ENCODE measurements at places on chromosomes 12 and 14. TPM values are rescaled to one million over a fixed set of nuclear protein-coding genes. Genes with fewer than 3 reads are reported as not detected.

LTB4R gene
- 8.6 TPM for total RNA-seq

SAMD15 gene
- 2.3 TPM for total RNA-seq

FGF23 gene
- not detected for total RNA-seq

SLC5A8 gene
- total RNA-seq = not detected

TCL1B gene
- not detected for total RNA-seq

ANO4 gene
- total RNA-seq = not detected

CCDC92 gene
- 22.2 TPM for total RNA-seq

GLT1D1 gene
- not detected for total RNA-seq

WSCD2 gene
- not detected for total RNA-seq

PALS1 gene
- total RNA-seq = 19.6 TPM

DNAI7 gene
- total RNA-seq = 0.11 TPM

PCED1B gene
- total RNA-seq = 45.6 TPM

SOCS2 gene
- total RNA-seq = 30.1 TPM

APOF gene
- not detected for total RNA-seq

Measured in A549 treated with DMSO at 1 μM for 4 hours (cell line).